ENCODE measurements at places on chromosomes 2 and 18. TPM values are rescaled to one million over a fixed set of nuclear protein-coding genes. Genes with fewer than 3 reads are reported as not detected.

GRCh38 chr2:169526451-169526850, 16.9 kb downstream of the KLHL41 start:
- H3K27ac ChIP-seq, result no peak overlapping the region
- peaks cover 1% of the 10 kb centered on the region for H3K36me3 ChIP-seq
- no peaks in the 10 kb centered on the region for H3K27me3 ChIP-seq
- DNase-seq, result no peak
- no peak overlapping the region for H3K4me3 ChIP-seq

- H3K4me1 ChIP-seq, result peaks cover 38% of the 10 kb centered on the region
- peaks cover 19% of the 10 kb centered on the region for H3K27me3 ChIP-seq
- peak overlapping the region; percentile 89 for H3K4me3 ChIP-seq
- peaks cover 10% of the 10 kb centered on the region for H3K36me3 ChIP-seq
- DNase-seq, result peak; percentile 50
These were observed 800 bp downstream of the IL1RL2 start for GRCh38 chr2:102187496-102188150.

DNA sequence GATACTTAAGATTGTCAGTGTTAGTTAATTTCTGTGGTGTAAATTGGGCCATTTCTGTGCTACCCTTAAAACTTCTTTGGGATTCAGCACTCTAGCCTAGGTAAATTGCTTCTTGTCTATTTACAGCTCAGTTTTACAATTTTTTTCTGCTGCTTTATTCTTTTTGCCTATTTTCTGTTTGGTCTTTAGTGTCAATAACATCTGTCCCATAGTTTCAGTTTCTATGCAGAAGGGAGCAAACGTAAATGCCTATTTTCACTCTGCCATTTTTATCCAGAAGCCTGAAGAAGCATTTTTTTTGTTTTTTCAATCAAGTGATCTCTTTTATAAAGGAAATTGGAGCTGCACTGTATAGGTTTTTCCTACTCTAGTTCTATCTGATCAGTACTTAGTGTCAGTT, 564.9 kb upstream of the MEX3C start:
- no peaks in the 10 kb centered on the region for H3K36me3 ChIP-seq
- no peak overlapping the region for H3K27ac ChIP-seq
- DNase-seq, result no peak
- H3K27me3 ChIP-seq, result no peaks in the 10 kb centered on the region
- H3K4me3 ChIP-seq, result no peak overlapping the region

DNA sequence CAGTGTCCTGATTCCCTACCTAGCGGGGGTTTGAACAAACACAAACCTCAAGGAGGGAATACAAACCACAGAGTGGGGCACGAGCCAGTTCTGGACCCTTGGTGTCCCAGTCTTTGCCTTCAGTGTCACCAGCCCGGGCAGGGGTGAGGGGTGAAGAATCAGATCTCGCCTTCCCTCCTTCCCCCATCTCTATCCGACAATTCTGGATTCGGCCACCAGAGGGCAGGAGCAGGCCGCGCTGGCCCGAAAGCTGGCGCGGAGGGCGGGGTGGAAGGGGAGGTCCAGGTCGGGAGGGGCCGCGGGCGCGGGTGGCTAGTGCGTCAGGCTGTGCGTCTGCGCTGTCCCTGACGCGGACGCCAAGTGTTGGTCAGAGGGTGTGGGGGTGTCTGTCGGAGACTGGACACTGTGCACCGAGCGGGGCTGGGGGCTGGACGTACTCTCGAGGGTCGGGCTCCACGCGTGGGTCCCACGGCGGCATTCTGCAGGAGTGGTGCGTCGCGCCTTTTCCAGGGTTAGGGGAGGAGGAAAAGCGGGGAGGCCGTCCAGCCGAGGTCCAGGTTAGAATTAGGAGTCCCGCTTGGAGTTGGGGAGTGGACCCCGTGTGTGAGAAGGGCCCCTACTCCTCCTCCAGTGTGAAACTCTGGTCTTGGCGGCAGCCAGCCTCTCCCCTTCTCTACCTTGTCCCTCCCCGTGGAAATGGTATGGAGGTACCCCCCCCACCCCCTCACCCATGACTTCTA, 2.9 kb upstream of the CRYBA2 start:
- peaks cover 18% of the 10 kb centered on the region for H3K4me1 ChIP-seq
- H3K27me3 ChIP-seq, result peaks cover 74% of the 10 kb centered on the region
- H3K27ac ChIP-seq, result no peak overlapping the region
- H3K36me3 ChIP-seq, result no peaks in the 10 kb centered on the region
- peak overlapping the region; percentile 45 for H3K4me3 ChIP-seq

GRCh38 chr2:112725545-112726457, 5.0 kb downstream of the NT5DC4 start:
- no peak overlapping the region for H3K27ac ChIP-seq
- H3K36me3 ChIP-seq, result no peaks in the 10 kb centered on the region
- H3K4me1 ChIP-seq, result peaks cover 8% of the 10 kb centered on the region
- no peak overlapping the region for H3K4me3 ChIP-seq
- H3K27me3 ChIP-seq, result peaks cover 2% of the 10 kb centered on the region

- no peaks in the 10 kb centered on the region for H3K4me1 ChIP-seq
- H3K27me3 ChIP-seq, result peaks cover 11% of the 10 kb centered on the region
- no peak overlapping the region for H3K27ac ChIP-seq
- no peak overlapping the region for H3K4me3 ChIP-seq
These were observed 264.5 kb upstream of the MEX3C start for GRCh38 chr18:51461956-51462355.

GRCh38 chr18:53735526-53735925, 488.9 kb downstream of the MBD2 start:
- no peaks in the 10 kb centered on the region for H3K4me1 ChIP-seq
- H3K27ac ChIP-seq, result no peak overlapping the region
- DNase-seq, result no peak

GRCh38 chr2:199378948-199379650, 78.6 kb downstream of the SATB2 start:
- no peak overlapping the region for H3K27ac ChIP-seq
- H3K4me1 ChIP-seq, result no peaks in the 10 kb centered on the region
- H3K36me3 ChIP-seq, result no peaks in the 10 kb centered on the region
- DNase-seq, result no peak
- no peak overlapping the region for H3K4me3 ChIP-seq

Gene UGT1A9
- not detected for total RNA-seq

Gene FEV
- not detected for total RNA-seq

Gene DTNA
- 0.84 TPM for total RNA-seq

All from activated T-cell treated with anti-CD3 and anti-CD28 coated beads, Interleukin-2, amount 50 U/mL, for 72 hours (primary cell).